Mesendoderm (in vitro differentiated cells): ENCODE measurements at places on chromosomes 2 and 18.

GRCh38 chr18:61910101-61910500 lies 17.3 kb upstream of the RNF152 start:
- DNase-seq: no peak

- DNase-seq: peak; percentile 54
Observed at GRCh38 chr2:20641123-20641985, 9.5 kb downstream of the HS1BP3 start.

- no peak for DNase-seq
Observed at GRCh38 chr2:1041012-1041805, 90.6 kb downstream of the SNTG2 start.

DNA sequence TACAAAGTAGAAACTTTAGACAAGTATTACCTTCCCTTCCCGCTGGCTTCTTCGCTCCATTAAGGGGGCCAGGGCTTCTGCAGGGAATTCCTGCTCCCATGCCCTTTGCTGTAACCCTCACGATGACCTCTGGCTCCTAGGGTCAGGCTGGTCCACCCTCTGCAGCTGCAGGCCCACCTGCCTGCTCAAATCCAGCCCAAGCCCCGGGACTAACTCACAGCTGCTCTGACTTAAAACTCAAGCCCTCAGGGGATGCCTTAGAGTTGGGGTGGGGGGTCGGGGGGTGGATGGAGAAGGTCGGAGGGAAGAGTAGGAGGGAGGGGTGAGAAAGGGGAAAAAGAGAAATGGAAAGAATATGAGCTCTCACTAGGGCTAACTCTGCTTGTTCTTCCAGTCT lies 4.9 kb downstream of the IGFBP5 start:
- DNase-seq: no peak

- DNase-seq: no peak
Observed at GRCh38 chr2:39160982-39161381, 40.1 kb upstream of the SOS1 start.

DNA sequence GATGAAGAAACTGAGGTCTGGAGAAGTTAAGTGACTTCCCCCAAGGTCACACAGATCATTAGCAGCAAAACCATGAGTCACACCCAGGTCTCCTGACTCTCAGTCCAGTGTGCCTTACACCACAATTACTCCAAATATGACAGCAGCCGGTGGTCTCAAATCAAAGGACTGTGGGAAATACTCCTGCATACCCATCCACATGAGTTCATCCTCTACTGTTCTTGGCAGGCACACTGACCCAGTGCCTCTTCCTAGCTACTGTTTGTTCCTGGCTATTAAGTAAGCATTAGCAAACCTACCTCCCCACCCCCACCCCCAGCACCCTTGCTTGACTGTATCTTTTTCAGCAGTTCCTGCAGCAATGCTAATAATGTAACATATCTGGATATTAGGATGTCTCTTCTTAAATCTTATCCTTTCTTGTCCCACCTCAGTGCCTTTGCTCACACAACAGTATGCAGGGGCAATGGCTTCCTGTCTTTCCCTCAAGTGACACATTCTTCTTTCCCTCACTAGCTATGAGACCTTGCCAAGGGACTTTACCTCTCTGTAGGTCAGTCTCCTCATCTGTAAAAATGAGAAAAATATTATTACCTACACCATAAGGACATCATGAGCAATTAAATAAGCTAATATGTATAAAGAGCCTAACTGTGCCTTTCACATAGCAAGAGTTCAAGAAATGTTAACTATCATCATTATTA lies 46.2 kb downstream of the FAM98A start:
- DNase-seq: no peak

DNA sequence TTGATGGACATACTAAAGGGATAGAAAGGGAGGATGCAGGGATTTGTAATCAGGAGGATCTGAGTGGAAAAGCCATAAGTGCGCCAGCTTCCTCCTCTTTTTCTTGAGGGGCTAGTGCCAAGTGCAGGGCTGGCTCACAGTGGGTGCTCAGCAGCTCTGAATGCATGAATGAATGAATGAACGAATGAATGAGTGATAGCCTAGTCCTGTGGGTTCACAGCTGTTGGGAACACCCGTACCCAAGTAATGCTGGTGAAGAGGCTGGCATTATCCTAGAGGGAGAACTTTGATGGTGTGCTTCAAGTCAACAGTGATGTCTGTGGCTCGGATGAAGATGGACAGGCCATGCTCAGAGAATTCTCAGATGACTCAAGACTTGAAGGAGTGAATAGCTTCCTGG lies 108.8 kb downstream of the KCTD1 start:
- no peak for DNase-seq

- no peak for DNase-seq
Observed at GRCh38 chr2:71546777-71547281, 93.5 kb downstream of the DYSF start.

- DNase-seq: no peak
Observed at GRCh38 chr2:225400546-225401400, 1.3 kb downstream of the NYAP2 start.

GRCh38 chr2:8840475-8841091 lies 3.2 kb upstream of the KIDINS220 start:
- DNase-seq: no peak

DNA sequence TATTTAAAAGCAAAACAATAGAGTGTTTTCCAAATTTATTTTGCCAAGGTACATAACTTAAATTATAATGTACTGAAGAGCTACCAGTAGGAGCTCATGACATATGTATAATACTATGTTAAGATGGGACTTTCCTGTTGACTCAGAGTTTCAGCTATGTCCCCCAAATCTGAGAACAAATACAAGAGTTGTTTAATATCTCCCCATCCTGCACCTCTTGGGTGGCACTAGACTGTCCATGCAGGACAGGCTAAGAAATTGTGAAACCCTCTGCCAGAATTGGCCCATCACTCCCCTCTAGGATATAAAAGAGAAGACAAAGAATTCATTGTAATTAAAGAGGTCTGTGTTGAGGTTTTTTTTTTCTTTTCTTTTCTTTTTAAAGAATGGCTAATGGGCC lies 21.7 kb upstream of the CTAGE1 start:
- DNase-seq: no peak

- DNase-seq: no peak
Observed at GRCh38 chr2:85276571-85277118, 51.1 kb downstream of the TGOLN2 start.

DNA sequence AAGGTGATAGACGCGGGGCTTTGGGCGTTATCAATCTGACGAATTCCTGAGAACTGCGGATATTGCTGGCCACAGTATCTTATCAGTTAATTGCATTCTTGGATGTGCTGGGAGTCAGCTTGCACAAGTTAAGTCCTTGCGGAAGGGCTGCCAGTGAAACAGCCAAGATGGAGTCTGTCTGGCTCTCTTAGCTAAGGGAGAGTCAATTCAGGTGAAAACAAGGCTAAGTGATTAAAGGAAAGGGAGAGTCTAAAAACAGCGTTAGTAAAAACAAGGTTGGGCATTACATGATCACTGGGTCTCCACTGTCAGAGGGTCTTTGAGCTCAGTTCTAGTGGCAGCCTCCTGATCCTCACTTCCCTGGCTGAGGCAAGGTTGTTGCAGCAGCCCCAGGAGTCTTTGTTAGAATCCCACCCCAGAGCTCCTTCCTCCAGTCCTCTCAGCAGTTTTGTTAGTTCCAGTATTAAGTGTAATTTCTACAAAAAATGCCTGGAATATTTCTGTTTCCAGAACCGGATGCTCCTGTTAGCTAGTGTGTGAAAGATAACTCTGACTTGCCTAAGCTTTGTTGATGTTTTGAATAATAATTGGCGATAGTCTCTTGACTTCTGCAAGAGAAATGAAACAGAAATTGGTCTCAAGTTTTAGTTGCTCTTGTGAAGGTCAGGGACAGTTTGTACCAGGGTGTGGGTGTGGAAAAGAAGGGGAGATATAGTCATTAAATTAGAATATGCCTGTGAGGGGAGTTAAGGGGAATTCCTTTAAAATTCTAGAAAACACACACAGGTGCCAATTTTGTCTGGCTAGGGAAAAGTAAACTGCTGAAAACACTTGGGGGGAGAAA lies 10.6 kb downstream of the CFLAR start:
- peak; percentile 95 for DNase-seq

- DNase-seq: no peak
Observed at GRCh38 chr2:96950381-96951124, 35.8 kb downstream of the FAM178B start.

GRCh38 chr2:196640031-196640548 lies 575 bp downstream of the CCDC150 start:
- DNase-seq: no peak

GRCh38 chr2:191512216-191512835 lies 165.6 kb upstream of the NABP1 start:
- DNase-seq: no peak

DNA sequence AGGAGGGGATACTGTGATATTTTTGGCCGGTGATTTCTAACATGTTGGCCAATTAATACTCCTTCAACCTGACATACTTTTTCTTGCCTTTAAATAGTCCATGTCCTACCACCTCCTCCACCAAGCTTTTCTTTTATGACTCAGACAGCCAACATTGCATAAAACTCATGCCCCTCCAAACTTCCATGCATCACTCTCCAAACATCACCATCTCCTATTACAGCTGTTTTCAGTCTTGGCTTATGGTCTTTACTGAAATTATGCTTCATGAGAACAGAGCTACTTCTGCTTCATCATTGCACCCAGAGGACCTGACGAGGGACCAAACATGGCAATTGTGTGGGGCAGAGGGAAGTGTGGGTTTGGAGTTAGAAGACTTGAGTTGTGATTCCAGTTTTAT lies 305.4 kb downstream of the LPIN1 start:
- DNase-seq: no peak

DNA sequence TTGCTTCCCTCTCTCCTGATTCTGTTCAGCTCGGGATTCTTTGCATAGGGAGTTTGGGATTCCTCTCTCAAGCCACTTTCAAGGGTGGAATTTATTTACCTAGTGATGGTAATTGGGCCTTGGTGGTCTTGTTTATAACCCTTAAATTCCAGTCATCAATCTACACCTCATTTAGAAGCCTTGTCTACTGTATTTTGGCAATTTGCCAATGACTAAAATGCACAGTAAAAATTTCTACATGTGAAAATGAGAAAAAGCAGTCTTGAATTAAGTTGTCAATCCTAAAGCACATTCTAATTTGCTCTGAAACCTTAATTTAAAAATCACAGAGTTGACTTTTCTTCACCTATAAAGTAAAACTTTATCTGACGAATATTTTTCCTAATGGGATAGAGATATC lies 749.2 kb upstream of the CRIM1 start:
- DNase-seq: no peak

- no peak for DNase-seq
Observed at GRCh38 chr2:20680744-20681375, 13.9 kb downstream of the GDF7 start.

GRCh38 chr18:79587779-79588635 lies 91.6 kb upstream of the CTDP1 start:
- no peak for DNase-seq

GRCh38 chr2:113050921-113051895 lies 1.5 kb downstream of the IL36B start:
- no peak for DNase-seq
